ENCODE measurements at places on chromosomes 1 and 21. TPM values are rescaled to one million over a fixed set of nuclear protein-coding genes. Genes with fewer than 3 reads are reported as not detected.

GRCh38 chr1:47172782-47173181, 17.1 kb downstream of the PDZK1IP1 start:
- DNase-seq, result no peak

- no peak for DNase-seq
Observed at GRCh38 chr1:86758570-86758969, 54.2 kb downstream of the SH3GLB1 start.

DNA sequence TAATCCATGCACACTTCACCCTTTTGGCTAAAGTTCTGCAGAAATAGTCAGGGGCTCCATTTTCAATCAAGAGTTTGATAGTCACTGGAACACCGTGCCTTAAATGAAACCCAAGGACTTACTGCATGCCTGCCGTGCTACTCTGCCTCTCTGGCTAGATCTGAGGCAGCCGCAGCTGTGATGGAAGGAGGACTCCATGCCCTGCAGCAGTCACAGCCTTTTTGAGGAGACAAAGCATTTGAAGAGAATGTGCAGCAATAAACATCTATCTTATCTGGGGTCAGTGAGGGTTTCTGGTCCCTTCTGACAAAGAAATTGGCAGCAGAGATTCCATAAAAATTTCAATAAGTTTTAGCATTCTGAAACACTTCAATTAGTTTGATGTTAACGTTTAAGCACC, 78.0 kb downstream of the BCAR3 start:
- no peak for DNase-seq

NBPF10 gene
- 0.62 TPM for polyA plus RNA-seq

PRDM16 gene
- not detected for polyA plus RNA-seq

RAP1GAP gene
- not detected for polyA plus RNA-seq
